ENCODE measurements at places on chromosomes 13 and 19. TPM values are rescaled to one million over a fixed set of nuclear protein-coding genes. Genes with fewer than 3 reads are reported as not detected.

MYBPC2 gene
- total RNA-seq = not detected

IRGQ gene
- total RNA-seq = 35.7 TPM

POP4 gene
- 66.9 TPM for total RNA-seq

NCR1 gene
- 0.32 TPM for total RNA-seq

STK11 gene
- total RNA-seq = 72.2 TPM

FBXL3 gene
- total RNA-seq = 41.1 TPM

KLHL1 gene
- not detected for total RNA-seq

C19orf73 gene
- total RNA-seq = 2.7 TPM

GAPDHS gene
- not detected for total RNA-seq

CGB1 gene
- total RNA-seq = not detected

PAF1 gene
- 50.5 TPM for total RNA-seq

CRX gene
- total RNA-seq = not detected

VWA8 gene
- total RNA-seq = 37.1 TPM

ACP7 gene
- total RNA-seq = 7.3 TPM

CYP2A6 gene
- 1.9 TPM for total RNA-seq

EPS8L1 gene
- 127 TPM for total RNA-seq

FGF22 gene
- total RNA-seq = 0.17 TPM

CEACAM7 gene
- 2.6 TPM for total RNA-seq

ZNF534 gene
- not detected for total RNA-seq

CALR3 gene
- not detected for total RNA-seq

TMEM150B gene
- 10.1 TPM for total RNA-seq

OR10H4 gene
- not detected for total RNA-seq

FBN3 gene
- total RNA-seq = 0.09 TPM

ZNF439 gene
- 16.3 TPM for total RNA-seq

MATK gene
- 4.7 TPM for total RNA-seq

TNNT1 gene
- total RNA-seq = 0.72 TPM

MEIS3 gene
- total RNA-seq = 5.7 TPM

IGFL4 gene
- not detected for total RNA-seq

LILRA1 gene
- 1.9 TPM for total RNA-seq

FXYD5 gene
- total RNA-seq = 88.4 TPM

FCHO1 gene
- total RNA-seq = 19.8 TPM

RNF126 gene
- total RNA-seq = 34.8 TPM

ZNF221 gene
- 7.5 TPM for total RNA-seq

PSG2 gene
- not detected for total RNA-seq

RUBCNL gene
- total RNA-seq = 4.3 TPM

FSTL3 gene
- 39.1 TPM for total RNA-seq

NOTCH3 gene
- 32.4 TPM for total RNA-seq

ACER1 gene
- 0.14 TPM for total RNA-seq

TGFBR3L gene
- 0.52 TPM for total RNA-seq

MUC16 gene
- total RNA-seq = 0.03 TPM

KIR2DL1 gene
- total RNA-seq = not detected

KLK3 gene
- total RNA-seq = not detected

MTUS2 gene
- total RNA-seq = 1.5 TPM

CD33 gene
- total RNA-seq = 8.3 TPM

ALDH16A1 gene
- 45.3 TPM for total RNA-seq

UHRF1 gene
- total RNA-seq = 4.5 TPM

ANGPTL8 gene
- 0.95 TPM for total RNA-seq

CDC42EP5 gene
- total RNA-seq = 14.9 TPM

NRTN gene
- 6.2 TPM for total RNA-seq

SIRT6 gene
- total RNA-seq = 28.3 TPM

OR7G3 gene
- not detected for total RNA-seq

MRPL57 gene
- total RNA-seq = 19.4 TPM

RUVBL2 gene
- total RNA-seq = 60.3 TPM

CIC gene
- 93.4 TPM for total RNA-seq

SIGLEC8 gene
- total RNA-seq = 11.0 TPM

SEMA6B gene
- total RNA-seq = 5.0 TPM

HCST gene
- total RNA-seq = 14.4 TPM

JAK3 gene
- 13.4 TPM for total RNA-seq

Measured in mucosa of gallbladder (tissue), 1 donor.